ENCODE measurements at places on chromosomes 11 and 22.

DNA sequence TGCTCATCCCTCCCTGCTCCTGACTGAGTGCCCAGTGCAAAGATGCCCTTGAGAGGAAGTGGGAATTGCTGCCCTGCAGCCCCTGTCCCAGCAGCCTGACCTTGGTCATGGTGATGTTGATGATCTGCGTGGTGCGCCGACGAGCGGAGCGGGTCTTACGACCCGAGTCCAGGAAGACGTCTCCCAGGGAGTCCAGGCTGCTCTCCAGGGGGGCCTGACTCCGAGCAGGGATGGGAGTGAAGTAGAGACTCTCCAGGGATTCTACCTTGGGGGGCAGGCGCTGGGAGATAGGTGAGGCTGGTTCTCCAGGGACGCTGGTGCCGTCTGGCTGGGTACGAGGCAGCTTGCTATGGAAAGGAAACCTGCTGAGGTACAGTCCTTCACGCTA is 8.4 kb downstream of the IL18BP start:
- no peak for DNase-seq

- no peak for DNase-seq
Measured at GRCh38 chr22:34986523-34986922, 79.4 kb upstream of the ISX start.

- peak; percentile 98 for DNase-seq
Measured at GRCh38 chr22:27107824-27108223, 450.4 kb downstream of the MIAT start.

DNA sequence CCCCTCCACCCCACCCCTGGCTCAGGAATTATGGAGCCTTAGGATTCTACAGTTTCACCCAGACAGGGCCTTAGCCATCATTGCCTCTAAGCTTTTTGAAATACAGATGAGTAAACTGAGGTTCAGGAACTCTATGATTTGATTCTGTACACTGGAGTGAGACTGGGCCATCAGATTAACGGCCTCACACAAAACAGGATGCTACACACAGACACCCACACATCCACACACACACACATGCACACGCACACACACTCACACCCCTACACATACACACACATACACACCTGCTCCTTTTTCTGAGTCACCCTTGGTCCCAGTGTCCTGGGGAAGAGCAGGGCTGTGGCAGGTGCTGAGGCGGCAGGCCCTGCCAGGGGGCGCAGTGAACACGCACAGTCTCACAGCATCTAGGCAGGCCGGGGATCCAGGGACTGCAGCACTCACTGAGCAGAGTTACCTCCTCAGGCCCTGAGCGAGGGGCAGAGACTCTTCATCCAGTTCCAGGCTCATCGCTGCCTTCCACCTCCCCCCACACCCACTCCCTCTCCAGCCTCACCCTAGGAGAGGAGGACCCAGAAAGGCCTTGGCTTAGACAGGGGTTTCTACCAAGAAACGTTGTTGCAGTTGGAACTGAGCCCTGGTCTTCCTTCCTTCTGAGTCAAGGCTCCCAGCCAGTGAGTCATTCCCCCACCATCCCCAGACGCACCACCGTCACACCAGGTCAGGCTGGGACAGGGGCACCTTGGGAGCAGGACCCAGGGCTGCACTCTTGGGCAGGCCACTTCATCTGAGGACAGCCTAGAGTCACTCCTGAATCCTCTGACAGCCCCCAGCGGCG is 89.8 kb upstream of the PARVA start:
- peak; percentile 25 for DNase-seq

DNA sequence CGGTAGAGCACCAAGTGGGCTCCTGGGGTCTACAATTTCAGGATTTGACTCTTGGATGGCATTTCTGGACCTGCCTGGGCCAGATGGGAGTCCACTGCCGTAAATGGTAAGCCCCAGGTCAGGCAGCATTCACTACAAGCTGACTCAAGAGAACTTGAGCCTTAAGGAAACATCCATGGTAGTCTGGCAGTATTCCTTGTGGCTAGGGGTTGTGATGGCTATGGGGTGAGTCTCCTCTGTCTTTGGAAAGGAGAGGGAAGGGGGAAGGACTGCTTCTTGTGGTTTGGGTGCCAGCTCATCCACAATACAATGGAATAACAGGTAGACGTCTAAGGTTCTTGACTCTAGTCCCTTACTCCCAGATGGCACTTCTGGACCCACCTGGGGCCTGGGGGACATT is 32.3 kb upstream of the POU2AF2 start:
- no peak for DNase-seq

DNA sequence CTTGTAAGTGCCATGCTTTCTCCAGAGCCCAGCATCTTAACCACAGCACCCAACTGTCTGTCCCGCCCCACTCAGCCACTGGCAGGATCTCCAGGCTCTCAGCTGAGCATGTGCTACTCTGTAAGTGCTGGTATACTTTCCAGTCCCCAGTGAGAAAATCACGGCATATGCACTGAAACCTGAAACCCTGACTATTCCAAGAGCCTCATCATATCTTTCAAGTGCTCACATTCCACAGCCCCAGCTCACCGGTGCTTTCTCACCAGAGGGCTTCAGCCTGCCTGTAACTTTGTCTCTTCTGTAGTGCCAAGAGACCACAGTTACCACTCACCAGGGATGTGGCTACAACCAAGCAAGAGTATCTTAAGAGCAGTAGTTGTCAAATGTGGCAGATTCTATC is 24.4 kb upstream of the PAMR1 start:
- DNase-seq = no peak

- DNase-seq = no peak
Measured at GRCh38 chr11:130601141-130601540, 152.7 kb downstream of the ADAMTS15 start.

DNA sequence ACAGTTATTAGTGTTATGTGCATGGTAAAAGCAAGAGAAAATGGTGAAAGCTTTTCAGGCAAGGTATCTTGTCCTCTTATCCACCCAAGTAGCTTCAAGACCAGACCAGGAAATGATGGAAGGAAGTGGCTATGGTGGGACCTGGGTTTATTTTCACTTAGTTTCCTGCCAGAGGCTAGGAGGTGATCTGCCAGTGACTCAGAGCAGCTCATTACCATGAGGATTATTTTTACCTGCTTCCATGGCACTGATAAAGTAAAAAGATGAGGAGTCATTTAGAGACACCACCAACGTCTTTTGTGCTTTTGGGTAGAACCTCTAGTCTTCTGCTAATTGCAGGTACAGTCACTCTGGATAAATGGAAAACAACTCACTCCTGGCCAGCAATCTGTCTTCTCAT is 339.9 kb upstream of the KIRREL3 start:
- no peak for DNase-seq

DNA sequence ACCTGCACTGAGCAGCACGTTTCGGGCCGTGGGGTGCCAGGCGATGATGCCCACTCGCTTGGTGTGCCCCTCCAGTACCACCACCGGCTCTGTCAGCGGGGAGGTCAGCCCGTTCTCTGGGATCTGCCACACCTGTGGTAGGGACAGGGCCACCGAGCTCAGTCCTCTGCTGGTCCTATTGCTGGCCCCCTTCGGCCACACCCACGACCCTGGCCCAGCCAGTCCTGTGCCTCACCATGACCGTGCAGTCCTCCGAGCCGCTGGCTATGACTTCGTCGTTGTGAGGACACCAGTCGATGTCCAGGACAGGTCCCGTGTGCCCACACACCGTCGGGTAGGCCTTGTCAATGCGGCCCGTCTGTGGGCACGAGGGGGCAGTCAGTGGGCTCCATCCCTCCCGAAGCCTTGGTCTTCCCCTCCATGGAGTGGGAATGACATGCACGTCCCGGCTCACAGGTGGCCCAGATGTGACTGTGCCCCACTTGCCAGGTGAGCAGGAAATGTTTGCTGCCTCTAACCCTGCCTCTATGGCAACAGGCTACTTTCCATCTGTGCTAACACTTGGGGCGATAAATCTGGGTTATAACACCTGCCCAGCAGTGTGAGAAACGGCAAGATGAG is 1.4 kb downstream of the CORO1B start:
- no peak for DNase-seq

DNA sequence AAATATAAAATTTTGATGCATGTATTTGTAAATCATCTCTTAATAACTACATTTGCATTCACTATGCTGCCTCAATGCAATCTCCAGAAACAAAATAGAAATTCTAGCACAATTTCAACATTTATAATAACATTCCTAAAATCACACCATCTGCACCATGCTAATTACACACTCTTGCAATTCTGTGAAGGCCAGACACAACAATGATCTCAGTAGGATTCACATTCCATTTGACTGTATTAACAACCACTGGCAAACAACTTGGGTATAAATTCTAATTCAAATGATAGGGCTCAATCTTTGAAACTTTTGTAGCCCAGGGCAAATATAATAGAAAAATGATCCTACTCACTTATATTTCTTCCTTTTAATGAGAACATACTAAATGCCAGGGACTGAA is 25.9 kb downstream of the RAB6A start:
- no peak for DNase-seq

GRCh38 chr11:134332189-134332631 is 422 bp downstream of the GLB1L2 start:
- no peak for DNase-seq

- no peak for DNase-seq
Measured at GRCh38 chr11:6895010-6895409, 2.7 kb upstream of the OR2D2 start.

- DNase-seq = no peak
Measured at GRCh38 chr22:11598492-11599440, 3929.2 kb upstream of the OR11H1 start.
